ENCODE measurements at places on chromosomes 1 and 21.

- DNase-seq: no peak
Observed at GRCh38 chr1:26094677-26095383, 16.8 kb upstream of the PDIK1L start.

GRCh38 chr1:31828926-31829690 lies 13.3 kb upstream of the SPOCD1 start:
- DNase-seq: peak; percentile 37

DNA sequence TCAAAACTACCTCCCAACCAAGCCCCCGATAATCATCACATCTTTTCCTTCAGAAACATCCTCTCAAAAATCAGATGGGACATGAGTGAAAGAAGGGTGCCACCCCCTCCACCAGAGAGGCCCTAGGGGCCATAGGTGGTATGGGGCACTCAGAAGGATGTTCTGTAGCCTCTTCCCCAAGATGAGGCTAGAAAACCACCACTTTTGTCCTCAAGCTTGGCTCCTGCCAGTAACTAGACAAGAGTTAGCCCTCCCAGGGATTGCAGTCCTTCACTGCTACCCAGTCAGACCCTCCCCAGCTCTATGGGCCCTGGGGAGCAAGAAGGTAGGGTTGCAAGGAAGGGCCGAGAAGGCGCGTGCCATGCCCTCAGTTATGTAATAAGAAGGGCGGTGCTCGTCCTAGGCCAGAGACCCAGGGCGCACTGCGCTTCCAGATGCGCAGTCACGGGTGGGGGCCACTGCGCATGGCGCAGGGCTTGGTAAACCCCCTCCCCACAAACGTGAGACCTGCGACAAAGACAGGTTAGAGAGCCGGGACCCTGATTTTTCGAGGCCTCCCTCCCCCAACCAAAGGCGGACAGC lies 69.7 kb downstream of the CD46 start:
- DNase-seq: no peak

DNA sequence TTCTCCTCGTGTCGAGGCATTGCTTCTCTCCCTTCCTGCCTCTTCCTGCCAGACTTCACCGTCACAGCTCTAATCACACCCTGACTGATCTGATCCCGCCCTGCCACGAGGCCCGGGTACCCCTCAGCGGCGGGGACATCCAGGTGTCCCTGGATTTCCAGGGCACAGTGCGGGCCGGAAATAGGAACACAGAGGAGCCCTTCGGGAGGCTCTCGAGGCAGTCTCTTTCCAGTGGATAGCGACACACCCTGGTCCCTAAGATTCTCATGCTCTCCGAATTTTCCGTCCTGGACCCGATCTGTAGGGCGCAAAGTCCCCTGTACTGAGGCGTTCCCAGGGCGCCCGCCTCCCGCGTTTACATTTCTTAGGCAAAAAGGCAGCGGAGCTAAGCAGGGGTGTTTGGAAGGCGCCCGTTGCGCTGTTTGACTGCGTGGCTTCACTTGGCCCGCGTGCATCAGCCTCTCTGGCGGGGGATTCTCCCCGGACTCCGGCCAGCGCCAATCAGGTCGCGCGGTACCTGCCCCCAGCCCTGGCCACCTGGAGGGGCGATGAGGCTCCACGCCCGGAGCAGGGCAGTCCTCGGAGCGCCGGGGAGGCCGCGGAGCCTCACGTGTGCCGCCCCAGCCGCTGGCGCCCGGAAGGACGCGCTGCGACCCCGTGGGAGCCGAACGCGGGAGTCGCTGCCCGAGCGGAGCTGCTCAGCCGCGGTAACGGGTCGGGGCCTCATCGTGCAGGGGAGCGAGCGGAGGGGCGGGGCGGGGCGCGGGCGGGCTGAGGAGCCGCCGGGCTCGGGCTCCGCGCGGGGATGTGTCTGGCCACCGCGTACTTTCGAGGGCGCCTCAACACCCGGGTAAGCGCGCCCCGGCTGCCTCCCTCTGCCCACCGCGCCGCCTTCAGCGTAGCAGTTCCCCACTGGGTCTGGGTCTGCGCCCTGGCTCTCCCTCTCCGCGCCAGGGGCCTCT lies at the start of gene FAM163A:
FAM163A (plus strand) TSS at position 575 of the 962 bp plus-strand sequence. CDS start 69,807 bp downstream, outside the sequence.
- DNase-seq: no peak

- DNase-seq: no peak
Observed at GRCh38 chr1:154178013-154178412, 13.9 kb downstream of the TPM3 start.

DNA sequence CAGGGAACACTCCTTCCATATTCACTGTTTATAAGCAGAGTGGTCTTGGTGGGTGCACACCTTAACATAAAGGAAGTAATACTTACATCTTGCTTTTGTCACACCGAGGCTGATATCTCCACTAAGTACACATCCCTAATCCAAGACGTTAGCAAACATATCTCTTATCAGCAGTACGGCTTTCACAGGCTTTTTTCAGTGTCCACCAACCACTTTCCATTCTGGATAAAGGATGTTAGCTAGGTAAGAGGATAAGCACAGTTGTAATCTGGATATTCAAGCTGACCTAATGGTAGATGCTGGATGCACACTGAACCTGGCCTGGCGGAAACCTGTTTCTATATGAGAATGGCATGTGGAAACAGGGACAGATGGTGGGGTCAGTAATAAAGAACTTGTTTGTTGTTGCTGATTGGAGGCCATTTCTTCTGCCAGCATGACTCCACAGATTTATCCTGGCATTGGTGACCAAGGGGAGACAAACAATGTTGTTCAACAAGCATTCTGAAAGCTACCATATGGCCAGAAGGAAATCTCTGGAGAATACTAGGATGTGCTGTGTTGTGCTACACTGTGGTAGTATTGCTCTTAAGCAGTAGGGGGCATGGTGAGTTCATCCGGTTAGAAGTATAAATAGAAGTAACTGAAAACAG lies 416.4 kb downstream of the PTBP2 start:
- DNase-seq: peak; percentile 41

DNA sequence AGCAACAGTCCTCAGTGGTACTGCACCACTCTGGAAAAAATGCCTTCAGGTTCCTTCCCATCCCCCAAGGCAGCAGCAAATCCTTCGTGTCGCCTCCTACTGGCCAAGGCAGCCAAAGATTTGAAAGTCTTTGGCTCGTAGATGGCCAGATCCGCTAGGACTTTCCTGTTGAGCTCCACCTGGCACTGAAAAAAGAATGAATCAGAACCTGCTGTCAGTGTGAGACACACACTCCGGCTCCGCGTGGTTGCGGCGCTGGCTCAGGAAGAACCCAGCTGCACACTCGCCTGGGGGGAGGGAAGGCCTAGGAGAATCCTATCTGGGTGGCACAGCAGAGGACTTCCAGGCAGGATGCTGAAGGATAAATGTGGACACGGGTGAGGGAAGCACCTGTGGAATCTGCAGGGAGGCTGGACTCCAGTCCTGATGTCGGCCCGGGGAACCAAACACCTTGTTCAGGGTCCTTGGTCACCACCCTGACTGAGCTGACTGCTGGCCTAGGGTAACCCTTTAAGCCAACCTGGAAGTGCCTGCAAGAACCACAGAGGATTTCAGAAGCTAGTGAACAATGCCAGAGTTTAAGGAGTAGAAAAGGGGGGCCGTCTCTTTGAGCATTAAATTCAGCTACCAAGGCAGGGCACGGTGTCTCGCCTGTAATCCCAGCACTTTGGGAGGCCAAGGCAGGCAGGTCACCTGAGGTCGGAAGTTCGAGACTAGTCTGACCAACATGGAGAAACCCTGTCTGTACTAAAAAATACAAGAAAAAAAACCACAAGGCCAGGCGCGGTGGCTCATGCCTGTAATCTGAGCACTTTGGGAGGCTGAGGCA lies 3.2 kb upstream of the CCNL2 start:
- peak; percentile 56 for DNase-seq

DNA sequence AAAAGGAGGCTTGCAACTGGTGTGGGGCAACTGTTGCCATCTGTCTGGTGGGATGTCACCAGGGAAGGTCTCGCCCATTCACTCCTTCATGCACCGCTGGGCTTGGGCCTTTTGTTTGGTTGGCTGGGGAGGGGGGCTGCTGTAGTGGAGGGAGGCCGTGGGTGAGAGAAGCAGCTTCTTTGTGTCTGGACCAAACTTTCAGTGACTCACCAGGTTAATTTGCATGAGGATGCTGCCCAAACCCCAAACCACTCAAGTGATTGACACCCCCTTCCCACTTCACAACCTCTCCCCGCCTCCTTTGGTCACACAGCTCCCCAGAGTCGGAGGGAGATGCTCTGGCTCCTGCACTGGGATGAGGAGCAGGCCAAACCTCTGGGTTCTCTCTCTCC lies 19.7 kb downstream of the BTG2 start:
- peak; percentile 88 for DNase-seq

DNA sequence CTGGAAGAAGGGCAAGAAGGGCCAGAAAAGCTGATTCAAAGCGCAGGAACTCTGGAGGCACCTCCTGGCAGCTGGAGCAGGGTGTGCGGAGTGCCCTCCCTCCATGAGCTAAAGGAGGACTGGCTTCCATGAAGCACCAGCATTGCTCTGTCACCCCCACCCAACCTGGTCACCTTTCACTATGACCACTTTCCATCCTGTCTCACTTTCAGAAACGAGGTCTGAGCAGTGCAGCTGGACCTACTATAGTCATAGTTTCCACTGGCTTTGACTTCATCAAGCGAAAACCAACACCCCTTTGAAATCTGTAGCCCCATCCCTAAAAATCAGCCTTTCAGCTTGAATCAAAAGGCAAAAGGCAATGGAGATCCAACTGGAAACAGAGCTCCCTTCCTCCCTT lies 84.8 kb upstream of the CACNA1E start:
- peak; percentile 57 for DNase-seq

DNA sequence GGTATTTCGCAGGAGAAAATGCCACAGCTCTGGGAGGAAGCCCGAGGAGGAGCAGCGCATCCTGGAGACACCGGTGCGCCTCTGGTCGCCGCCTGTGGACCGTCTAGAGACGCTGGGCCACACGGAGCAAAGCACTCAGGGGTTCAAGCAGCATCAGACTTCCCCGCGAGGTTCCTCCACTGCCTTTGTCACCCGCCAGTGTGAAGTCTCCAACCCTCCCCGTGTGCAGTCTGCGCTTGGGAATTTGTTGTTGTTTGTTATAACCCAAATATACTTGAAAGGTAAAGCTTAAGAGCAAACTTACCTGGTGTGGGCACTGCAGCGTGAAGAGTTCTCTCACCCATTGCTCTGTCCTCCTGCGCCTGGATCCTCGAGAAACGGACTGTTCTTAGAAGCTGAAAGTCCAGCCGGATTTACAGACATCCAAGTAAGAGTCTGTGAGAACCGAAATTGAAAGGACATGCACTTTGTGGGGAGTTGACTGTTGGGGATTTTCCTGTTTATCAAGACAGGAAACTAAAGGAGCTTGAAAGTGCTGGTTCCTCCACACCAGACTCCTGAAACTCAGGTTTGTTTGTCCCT lies at the start of gene GBP4:
GBP4 (minus strand) TSS at position 452 of the 582 bp plus-strand sequence; CDS start at position 344, 108 bp downstream.
- DNase-seq: peak; percentile 67

DNA sequence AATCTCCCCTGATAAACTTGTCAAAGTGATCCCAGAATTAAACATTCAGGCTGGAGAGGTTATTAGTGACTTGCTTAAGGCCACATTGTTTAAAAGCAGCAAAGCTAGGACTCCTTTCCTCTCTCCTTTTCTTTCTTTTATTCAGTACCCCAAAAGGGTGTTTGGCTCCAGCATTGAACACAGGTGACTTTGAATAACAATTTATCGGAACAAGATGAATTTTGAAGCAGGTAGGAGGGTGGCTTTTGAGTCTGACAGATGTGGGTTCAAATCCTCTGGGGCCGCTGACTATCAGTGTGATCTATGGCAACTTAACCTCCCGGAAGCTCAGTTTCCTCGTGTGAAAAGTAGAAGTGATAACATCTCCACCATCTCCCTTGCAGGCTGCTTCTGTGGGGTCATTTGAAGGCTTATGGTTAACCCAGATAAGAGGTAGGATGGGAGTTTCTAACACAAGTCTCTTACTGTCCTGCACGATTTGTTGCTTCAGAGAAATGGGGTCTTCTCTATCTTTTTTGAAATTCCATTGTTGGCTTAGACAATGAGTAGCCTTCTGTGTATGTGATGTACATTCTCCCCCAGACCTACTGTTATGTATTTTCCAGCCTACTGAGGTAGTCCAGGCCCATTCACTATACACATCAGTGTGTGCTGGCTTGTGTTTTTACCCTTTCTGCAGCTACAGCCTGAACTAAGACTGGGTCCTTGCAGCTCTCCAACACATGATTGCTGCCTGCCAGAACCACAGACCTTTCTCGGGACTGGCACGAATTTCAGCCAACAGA lies 29.0 kb downstream of the JUN start:
- peak; percentile 70 for DNase-seq

- DNase-seq: peak; percentile 52
Observed at GRCh38 chr21:46142582-46143473, 12.6 kb downstream of the FTCD start.

- no peak for DNase-seq
Observed at GRCh38 chr1:8090241-8090702, 64.2 kb upstream of the ERRFI1 start.

DNA sequence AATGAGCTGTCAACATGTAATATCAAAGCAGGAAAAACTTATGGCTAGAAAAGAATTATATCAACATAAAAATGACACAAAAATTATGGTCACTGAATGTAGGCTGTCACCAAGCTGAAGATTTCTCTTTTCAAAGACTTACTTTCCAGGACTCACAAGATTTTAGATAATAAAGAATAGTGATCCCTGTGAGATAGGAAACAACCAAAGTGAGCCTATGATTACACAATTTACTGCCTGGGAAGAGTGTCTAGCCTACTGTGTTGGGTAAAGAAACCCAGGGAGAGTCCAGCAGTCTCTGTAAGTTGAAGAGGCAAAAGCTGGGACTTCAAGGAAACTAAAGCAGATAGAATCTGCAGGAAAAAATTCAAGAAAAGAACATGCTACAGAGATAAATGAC lies 20.2 kb upstream of the RGS1 start:
- no peak for DNase-seq

DNA sequence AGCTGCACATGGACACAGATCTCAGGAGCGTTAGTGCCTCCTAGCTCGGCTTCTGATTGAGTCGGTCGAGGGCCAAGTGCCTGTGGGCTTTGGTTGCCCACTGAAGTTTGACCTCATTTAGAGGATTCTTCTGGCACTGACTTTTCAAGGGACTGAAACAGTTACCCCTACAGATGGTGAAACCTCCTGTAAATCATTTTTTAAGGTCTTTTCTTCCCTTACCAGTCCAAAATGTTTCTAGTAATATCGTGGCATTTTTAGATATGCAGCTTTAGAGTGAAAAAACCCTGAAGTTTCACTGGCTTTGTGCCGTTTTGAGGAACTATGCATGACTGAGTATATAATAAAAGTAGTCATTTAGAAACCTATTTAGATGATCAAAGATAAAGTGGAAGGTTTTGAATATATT lies 34.7 kb upstream of the L1TD1 start:
- no peak for DNase-seq

GRCh38 chr1:55067914-55068313 lies 28.6 kb downstream of the PCSK9 start:
- no peak for DNase-seq

- DNase-seq: no peak
Observed at GRCh38 chr21:41668686-41669532, 97.9 kb downstream of the RIPK4 start.

DNA sequence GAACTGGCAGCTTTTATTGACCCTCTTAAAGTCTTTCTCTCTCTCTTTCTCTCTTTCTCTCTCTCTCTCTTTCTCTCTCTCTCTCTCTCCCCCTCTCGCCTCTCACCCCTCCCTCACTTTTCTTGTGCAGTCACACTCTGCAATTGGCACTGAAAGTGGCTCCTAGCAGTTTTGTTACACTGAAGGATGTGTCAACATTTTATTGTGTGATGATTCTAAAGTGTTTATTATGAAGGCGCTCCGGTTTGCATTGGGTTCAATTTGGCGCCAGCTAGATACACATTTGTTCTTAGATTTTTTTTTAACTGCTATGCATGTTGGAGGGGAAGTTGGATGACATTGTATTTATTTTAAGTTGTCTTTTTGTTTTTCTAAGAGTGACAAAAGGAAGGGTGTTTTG lies 64.0 kb upstream of the CHRM3 start:
- DNase-seq: no peak

GRCh38 chr1:203985044-203985443 lies 87.9 kb upstream of the SOX13 start:
- DNase-seq: no peak

Data from activated CD8-positive, alpha-beta memory T cell treated with anti-CD3 and anti-CD28 coated beads, Interleukin-2, amount 10 ng/mL, durations not matched to agents 7 days and 5 days (primary cell).